NCI-H1105 treated with DMSO at 0.1 percent for 48 hours (cell line): ENCODE measurements at places on chromosomes 11 and 22.

DNA sequence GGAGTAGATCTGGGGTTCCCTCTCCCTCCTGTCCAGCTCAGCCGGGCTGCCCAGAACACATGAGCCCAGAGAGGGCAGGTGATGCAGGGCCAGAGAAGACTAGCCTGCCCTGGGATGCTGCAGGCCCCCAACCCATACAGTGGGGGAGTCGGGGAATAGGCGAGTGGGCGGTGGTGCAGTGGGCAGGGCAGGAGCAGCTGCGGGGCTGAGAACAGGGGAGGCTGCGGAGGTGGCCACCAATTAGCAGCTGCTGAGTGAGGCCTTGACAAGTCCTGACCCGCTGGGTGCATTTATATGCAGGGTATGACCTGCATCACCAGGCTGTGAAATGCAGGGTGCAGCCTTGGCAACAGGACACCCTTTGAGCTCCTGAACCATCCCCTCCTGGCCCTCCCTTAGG is 43.1 kb downstream of the NFAM1 start:
- peak; percentile 75 for DNase-seq

DNA sequence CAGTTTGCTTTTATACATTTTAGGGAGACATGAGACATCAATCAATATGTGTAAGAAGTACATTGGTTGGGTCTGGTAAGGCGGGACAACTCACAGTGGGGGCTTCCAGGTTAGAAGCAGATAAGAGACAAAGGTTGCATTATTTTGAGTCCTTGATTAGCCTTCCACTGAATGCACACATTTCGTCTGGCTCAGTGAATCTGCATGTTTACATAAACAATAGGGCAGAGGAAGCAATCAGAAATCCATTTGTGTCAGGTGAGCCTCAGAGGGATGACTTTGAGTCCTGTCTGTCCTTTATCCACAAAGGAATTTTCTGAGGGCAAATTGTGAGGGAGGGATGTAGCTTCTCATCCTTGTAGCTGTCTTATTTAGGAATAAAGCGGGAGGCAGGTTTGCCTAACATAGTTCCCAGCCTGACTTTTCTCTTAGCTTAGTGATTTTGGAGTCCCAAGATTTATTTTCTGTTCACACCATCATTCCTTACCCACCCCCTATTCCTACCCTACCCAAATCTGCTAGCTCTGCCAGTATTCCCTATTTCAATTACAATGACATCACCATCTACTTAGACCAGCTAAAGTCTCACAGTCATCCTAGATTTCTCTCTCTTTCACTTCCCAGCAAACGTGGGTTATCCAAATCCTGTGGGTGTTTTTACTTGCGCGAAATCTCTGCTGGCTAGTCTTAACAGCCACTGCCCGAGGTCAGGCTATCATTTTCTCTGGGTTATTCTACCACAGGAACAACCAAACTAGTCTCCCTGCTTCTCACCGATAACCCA is 2.9 kb downstream of the SC5D start:
- no peak for DNase-seq

GRCh38 chr11:65579291-65579690 is 3.4 kb downstream of the EHBP1L1 start:
- DNase-seq: no peak

GRCh38 chr11:14318581-14318981 is 40.4 kb downstream of the RRAS2 start:
- DNase-seq: no peak

GRCh38 chr22:17957693-17958092 is 66.7 kb downstream of the MICAL3 start:
- no peak for DNase-seq

GRCh38 chr11:65428578-65429067 is 6.0 kb downstream of the NEAT1 start:
- DNase-seq: no peak
